ENCODE measurements at places on chromosomes 11 and 22.

DNA sequence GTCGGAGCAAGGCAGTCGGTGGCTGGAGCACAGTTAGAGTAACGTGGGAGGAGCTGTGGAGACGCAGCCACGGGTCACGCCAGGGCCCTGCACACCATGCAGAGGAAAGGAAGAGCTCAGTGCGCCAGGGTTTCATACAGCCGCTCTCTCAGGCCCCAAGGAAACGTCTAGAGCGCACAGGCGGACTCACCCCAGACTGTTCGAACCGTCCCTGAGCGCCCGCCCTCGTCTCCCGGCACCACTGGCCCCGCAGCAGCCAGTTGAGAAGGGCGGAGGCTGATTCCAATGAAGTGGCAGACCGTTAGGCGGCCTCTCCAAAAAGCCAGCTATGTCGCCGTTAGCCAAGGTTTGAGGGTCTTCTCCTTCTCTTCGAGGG, 483 bp upstream of the HYLS1 start:
- DNase-seq: no peak

GRCh38 chr11:59542142-59542810, 30.9 kb downstream of the OR4D9 start:
- DNase-seq: no peak

- no peak for DNase-seq
These were observed 32.4 kb downstream of the CNTF start for GRCh38 chr11:58654908-58655296.

GRCh38 chr11:83278351-83278750, 7.8 kb downstream of the CCDC90B start:
- DNase-seq: no peak

DNA sequence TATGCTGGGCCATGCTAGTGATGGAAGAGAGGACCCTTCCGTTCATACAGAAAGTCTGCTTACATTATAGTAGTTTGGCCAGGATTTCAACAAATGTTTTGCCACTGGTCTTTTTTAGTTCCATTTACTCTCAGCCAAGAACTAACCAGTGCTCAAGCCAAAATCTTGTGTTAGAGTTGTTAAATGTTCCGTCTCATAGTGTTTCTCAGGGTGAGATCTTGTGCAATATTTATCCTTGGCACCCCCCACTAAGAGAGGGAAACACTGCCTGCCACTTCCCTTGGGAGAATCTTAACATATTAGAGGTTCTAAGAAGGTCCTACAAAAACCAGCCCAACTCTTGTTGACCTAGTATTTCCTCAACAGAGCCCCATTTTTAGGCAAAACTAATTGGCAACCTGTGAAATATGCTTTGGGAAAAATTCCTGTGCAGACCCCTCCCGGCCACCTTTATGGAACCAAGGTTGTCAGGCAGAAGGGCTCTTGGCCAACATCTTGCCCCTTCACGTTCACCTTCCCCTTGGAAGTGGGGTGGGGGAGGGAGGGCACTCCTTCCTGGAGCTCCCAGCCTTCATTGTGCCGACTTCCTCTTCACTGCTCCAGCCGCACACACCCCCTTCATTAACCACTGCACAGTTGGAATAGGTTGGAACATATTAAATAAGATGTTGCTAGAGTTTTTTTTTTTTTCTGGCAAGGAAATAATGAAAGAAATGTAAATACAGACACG, 173.2 kb upstream of the SORL1-AS1 start:
- DNase-seq: no peak

DNA sequence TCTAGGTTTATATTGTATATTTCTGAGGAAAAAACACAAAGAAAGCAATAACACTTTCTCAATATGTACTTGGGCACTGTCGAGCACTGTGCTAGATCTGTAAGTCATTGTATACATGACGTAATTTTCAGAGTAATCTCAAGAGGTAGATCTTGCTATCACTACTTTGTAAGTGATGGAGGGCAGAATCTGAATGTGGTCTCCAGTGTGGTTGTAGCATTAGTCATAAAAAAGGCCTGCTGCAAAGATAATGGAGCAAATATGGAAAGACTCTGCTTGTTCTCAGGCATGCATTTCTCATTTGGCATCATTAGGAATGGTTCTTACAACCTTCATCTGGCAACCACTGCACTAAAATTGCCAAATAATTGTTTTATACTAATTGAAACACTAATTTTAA, 419.8 kb upstream of the CCDC179 start:
- DNase-seq: no peak

- DNase-seq: no peak
These were observed 1.2 kb downstream of the VEGFB start for GRCh38 chr11:64235437-64236161.

DNA sequence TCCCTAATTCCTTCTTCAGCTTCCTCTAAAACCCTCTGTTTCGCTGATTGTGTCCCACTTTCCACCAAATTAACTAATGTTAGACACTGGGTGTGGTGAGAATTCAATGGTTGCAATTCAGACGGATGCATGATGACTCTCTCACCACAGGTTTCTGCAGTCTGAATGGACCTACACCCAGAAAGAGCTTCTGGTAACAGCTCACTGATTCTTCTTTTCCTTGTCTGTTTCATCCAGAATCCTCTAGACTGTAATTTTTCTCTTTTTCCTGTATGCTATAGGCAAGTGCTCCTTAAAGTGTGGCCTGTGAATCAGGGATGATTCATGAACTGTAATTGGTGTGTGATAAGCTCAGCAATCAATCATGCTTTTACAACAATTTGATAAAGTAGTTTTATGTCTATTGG, 18.1 kb downstream of the MMP10 start:
- no peak for DNase-seq

DNA sequence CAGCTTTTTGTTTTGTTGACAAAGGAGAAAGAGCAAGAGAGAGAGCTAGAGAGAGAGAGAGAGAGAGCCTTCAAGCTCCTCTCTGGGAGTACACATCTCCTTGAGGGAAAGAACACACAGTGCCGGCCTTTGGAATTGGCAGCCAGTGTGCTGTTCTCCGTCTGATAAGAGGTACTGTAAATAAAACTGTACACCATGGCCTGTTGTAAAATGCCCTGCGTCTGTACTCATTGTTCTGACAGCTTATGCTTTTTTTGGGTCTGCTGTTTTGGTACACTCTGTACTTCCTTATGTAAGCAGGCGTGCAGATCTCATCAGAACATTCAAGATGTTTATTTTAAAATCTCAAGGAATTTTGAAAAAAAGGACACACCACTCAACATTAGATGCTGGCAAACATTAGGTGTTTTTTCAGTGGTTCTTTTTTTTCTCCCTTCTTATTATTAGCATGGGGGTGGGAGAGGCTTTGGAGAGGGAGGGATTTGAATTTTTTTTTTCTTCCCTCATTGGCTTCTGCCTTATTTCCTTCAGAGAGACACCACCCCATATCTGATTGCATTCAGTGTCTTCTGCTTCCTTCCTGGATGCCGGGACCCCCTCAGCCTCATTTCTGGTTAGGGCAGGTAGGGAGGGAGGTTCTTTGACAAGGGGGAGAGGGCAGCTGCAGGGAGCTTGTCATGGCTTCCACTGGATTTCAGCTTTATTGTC, 116.8 kb upstream of the NNMT start:
- DNase-seq: no peak

- no peak for DNase-seq
These were observed 87.2 kb downstream of the PHF21A start for GRCh38 chr11:46034041-46034440.

GRCh38 chr11:86524620-86525352, 147.6 kb downstream of the ME3 start:
- no peak for DNase-seq
